ENCODE measurements at places on chromosomes 2 and 18. TPM values are rescaled to one million over a fixed set of nuclear protein-coding genes. Genes with fewer than 3 reads are reported as not detected.

DNA sequence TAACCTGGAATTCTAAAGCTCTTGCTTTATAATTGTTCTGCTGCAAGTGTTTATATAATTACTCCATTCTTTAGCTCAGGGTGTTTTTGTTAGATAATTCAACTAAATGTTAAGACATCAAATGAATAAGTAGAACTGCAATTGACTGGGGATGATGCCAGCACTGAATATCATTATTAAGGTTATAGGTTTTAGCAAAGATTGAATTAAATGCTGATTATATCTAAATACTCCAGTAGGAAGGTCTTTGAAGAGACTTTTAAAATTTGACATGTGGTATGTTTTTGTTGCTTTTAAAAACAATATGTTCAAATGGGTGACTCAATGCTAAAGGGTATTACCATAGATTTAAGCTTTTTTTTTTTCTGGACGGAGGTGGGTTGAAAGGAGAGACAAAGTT is 170.1 kb upstream of the THUMPD2 start:
- no peaks in the 10 kb centered on the region for H3K27me3 ChIP-seq
- H3K36me3 ChIP-seq, result no peaks in the 10 kb centered on the region
- no peak for DNase-seq
- no peak overlapping the region for H3K4me3 ChIP-seq

The TRPM8 gene
- total RNA-seq, result 0.19 TPM

The TGFA gene
- 2.3 TPM for total RNA-seq

DNA sequence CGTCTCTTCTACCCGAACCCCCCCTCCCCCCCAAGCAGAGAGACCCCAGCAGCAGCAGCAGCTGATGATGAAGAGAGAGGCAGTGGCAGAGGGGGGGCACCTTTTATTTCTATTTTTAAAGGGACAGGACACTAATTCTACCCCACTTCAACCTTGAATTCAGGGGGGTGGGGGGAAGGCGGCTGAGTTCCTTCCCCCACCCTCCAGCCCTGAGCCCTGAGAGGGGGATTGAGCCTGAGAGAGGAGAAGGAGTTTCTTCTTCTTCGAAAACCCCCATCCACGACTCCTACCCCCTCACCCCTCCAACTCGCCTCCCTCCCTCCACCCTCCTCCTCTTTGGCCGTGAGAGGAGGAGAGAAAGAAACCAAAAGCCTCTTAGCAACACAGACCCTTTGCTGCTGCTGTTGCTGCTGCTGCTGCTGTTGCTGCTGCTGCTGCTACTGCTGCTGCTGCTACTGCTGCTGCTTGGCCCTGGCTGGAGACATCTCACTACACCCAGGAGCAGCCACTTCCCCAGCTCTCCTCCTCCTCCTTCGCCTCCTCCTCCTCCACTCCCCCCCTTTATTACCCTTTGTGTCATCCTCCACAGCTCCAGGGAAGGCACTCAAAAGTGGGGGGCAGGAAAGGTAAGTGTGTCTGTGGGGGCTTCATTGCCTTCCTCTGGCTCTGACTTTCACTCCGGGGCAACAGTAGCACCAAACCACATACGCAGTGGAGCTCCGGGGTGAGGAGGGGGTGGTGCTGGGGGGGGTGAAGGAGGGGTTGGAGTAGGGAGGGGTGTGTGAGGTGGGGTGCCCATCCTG is at the start of gene MBD5:
MBD5 (plus strand) TSS at position 33 of the 803 bp plus-strand sequence.
- peak; percentile 24 for DNase-seq
- H3K36me3 ChIP-seq, result peaks cover 2% of the 10 kb centered on the region
- peak within 1 kb of the TSS; percentile 91 for H3K27ac ChIP-seq
- H3K27me3 ChIP-seq, result no peaks in the 10 kb centered on the region

GRCh38 chr2:113173542-113174375 is at the start of gene PSD4:
Gene PSD4, plus strand, starts transcription at chr2:113173971. Its CDS starts 8,486 bp downstream, at chr2:113182457.
- no peaks in the 10 kb centered on the region for H3K27me3 ChIP-seq
- DNase-seq, result peak; percentile 68
- H3K4me3 ChIP-seq, result no peak within 1 kb of the TSS
- peak within 1 kb of the TSS; percentile 9 for H3K27ac ChIP-seq

- no peak overlapping the region for H3K27ac ChIP-seq
- no peak overlapping the region for H3K4me3 ChIP-seq
- no peak for DNase-seq
- H3K36me3 ChIP-seq, result no peaks in the 10 kb centered on the region
Measured at GRCh38 chr2:143551971-143552650, 422.9 kb downstream of the ARHGAP15 start.

DNA sequence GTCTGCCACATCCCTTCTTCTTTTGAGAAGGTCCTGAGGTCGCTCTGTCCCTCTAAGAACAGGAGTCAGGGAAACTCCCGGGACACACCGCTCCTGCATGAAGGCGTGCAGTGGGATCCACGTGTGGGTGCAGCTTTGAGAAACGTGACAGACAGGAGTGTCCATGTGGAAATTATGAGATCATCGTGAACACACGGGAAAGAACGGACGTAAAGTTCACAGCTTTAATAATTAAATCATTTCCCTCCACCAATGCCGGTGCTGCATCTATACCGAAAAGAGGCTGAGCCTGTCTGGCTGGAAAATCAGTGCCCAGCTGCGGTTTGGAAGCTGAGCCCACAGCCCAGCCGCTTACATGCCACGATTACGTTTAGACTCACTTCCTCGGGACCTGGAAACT is 372.4 kb upstream of the SALL3 start:
- no peak overlapping the region for H3K27ac ChIP-seq
- H3K36me3 ChIP-seq, result no peaks in the 10 kb centered on the region
- no peak overlapping the region for H3K4me3 ChIP-seq
- no peak for DNase-seq

The TMEM200C gene
- 0.63 TPM for total RNA-seq

The RAB10 gene
- total RNA-seq, result 107 TPM

DNA sequence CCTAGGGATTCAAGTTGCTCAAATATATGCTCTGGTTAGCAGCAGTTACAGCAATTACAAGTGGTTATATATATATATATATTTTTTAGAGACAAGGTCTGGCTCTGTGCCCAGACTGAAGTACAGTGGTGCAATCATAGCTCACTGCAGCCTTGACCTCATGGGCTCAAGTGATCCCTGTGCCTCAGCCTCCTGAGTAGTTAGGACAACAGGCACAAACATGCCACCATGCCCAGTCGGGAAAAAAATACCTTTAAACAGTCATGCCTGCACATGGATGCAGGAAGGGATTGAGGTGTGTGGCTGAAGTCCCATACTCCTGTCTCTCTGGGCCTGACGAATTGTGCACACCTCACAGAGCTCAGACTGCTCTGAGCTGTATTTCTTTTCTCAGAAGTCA is 19.6 kb upstream of the DNAH7 start:
- H3K27ac ChIP-seq, result no peak overlapping the region
- H3K4me3 ChIP-seq, result no peak overlapping the region
- no peaks in the 10 kb centered on the region for H3K36me3 ChIP-seq
- no peaks in the 10 kb centered on the region for H3K27me3 ChIP-seq
- DNase-seq, result no peak

- H3K27ac ChIP-seq, result peak overlapping the region; percentile 8
- no peaks in the 10 kb centered on the region for H3K27me3 ChIP-seq
- no peaks in the 10 kb centered on the region for H3K36me3 ChIP-seq
Measured at GRCh38 chr18:42931491-42931890, 184.0 kb downstream of the RIT2 start.

- H3K36me3 ChIP-seq, result no peaks in the 10 kb centered on the region
- H3K27me3 ChIP-seq, result no peaks in the 10 kb centered on the region
- peak; percentile 48 for DNase-seq
- no peak overlapping the region for H3K27ac ChIP-seq
- no peak overlapping the region for H3K4me3 ChIP-seq
- peaks cover 31% of the 10 kb centered on the region for H3K4me1 ChIP-seq
Measured at GRCh38 chr18:79573921-79574491, 105.6 kb upstream of the CTDP1 start.

GRCh38 chr2:289362-290089 is 1.6 kb upstream of the ALKAL2 start:
- no peak for DNase-seq
- H3K4me3 ChIP-seq, result peak overlapping the region; percentile 29
- no peaks in the 10 kb centered on the region for H3K27me3 ChIP-seq
- H3K36me3 ChIP-seq, result no peaks in the 10 kb centered on the region
- H3K4me1 ChIP-seq, result peaks cover 25% of the 10 kb centered on the region
- H3K27ac ChIP-seq, result no peak overlapping the region

The B3GNT2 gene
- 22.6 TPM for total RNA-seq
